ENCODE measurements at places on chromosomes 12 and 14.

DNA sequence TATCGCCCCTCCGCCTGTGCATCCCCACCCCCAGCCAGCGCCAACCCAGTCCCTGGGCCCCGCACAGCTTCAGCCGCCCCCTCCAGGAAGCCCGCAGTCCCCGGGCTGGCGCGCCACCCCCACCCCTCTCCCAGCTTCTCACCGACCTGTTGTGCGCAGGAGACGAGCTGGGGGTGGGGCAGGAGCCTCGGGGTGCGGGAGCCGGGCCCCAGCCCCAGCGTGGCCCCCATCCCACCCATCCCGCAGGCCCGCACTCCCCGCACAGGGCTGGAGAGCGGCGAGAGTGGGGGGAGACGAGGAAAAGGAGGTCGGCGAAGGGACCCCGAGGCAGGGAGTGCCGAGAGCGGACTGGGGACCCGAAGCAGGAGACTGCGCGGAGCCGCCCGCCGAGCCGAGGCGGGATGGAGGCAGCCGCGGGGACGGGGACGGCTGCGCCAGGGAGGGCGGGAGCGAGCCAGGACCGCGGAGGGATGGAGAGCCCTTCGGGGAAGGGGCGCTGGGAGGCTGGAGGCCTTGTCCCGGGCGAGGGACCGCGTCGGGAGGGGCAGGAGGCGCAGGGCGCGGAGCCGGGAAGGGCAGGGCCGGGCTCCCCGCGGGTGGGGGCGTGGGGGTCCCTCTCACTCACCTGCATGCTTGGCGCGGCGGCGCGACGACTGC lies 498 bp downstream of the PIANP start:
- DNase-seq, result no peak

GRCh38 chr12:55937981-55938380 lies 7.0 kb downstream of the DGKA start:
- DNase-seq, result no peak

DNA sequence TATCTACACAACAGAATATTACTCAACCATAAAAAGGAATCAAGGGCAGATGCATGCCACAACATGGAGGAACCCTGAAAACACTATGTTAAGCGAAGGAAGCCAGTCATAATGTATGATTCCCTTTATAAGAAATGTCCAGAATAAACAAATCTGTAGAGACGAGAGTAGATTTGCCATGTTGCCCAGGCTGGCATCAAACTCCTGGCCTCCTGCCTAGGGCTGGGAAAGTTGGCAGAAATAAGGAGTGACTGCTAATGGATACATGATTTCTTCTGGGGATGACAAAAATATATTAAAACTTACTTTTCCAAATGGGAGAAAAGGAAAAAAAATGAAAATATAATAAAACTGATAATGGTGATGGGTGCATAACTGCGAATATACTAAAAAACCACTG lies 10.9 kb downstream of the CLIP1 start:
- DNase-seq, result no peak

GRCh38 chr12:13697973-13698372 lies 283.4 kb downstream of the GRIN2B start:
- no peak for DNase-seq

DNA sequence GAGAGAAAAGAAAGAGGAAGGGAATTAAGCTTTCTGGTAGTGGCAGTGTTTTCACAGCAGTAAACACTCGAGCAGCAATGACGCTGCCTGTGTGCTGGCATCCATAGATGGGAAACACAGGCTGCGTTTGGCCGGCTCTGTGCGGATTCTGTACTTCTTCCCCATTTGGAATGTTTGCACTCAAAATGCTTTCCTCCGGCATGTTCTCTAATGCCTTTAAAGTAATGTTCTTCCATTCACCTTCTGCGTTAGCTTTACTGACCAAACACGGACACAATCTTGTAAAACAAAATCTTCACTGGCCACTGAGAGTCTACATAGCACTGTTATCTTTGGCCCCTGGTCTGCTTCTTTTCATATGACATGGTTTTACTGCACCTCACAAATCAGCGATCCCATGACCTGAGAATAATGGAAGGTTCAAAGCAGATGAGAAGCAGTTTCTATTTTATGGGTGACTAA lies 31.4 kb downstream of the DCP1B start:
- DNase-seq, result no peak

DNA sequence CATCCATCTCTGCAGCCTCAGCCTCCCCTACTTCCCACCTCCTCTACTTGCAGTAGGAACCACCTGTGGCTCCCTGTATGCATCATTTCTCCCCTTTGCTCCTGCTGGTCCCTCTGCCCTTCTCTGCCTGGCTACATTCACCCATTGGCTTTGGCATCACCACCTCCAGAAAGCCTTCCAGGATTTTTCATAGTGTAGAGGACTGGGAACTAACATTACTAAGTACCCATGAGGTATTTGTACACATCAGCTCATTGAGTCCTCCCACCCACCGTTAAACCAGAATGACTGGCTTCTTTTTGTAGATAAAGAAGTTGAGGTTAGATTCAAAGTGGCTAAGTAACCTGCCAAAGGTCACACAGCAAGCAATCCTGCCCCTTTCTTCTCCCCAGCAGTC lies 17.1 kb downstream of the SYNE3 start:
- no peak for DNase-seq
